ENCODE measurements at places on chromosomes 7 and 10.

DNA sequence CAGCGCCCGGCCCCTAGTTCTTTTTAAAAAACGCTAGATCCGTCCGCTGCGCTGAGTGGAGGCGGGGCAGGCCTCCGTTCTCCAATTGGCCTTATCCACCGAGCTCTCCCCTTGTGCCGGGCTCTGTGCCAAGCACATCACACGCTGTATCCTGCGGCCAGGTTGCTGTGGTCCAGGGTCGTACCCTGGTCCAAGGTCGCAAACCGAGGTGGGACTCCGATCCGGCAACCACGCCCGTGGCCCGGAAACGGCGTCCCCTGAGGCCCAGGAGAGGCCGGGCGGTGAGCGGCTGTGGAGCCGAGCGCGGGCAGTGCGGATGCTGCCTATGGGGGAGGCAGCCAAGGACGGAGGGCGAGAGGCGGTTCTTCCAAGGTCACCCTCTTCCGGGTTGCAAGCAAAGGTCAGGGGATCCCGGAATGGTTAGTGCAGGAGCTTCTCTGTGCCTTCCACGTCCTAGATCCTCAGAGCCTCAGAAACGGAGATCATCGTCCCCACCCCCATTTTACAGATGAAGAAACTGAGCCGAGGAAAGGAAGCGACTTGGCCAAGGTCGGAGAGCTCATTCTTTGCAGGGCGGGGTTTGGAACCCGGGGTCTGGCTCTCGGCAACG, 72.4 kb upstream of the LRRC4 start:
- no peak for DNase-seq

- DNase-seq: no peak
Measured at GRCh38 chr7:151181011-151181431, 6.0 kb downstream of the ASB10 start.

DNA sequence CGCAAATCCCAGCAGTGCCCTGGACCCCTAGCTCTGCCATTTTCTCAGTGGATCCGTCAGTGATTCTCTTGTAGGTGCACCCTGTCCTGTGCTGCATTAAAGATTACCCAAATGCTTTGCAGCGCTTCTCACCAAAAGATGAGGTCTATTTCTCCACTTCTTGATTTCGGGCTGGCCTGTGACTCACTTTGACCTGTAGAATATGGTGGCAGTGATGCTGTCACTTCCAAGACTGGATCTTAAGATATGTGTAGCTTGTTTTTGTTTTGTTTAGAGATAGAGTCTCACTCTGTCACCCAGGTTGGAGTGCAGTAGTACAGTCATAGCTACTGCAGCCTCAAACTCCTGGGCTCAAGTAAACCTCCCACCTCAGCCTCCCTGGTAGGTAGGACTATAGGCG, 37.0 kb upstream of the ZMIZ1 start:
- DNase-seq: no peak

GRCh38 chr7:132183781-132184380, 392.4 kb downstream of the PLXNA4 start:
- no peak for DNase-seq

- no peak for DNase-seq
Measured at GRCh38 chr7:130008941-130009847, 42.0 kb downstream of the ZC3HC1 start.

GRCh38 chr10:76883596-76883995, 754.0 kb downstream of the KCNMA1 start:
- no peak for DNase-seq

GRCh38 chr7:51289623-51290303, 26.8 kb downstream of the COBL start:
- DNase-seq: no peak

GRCh38 chr7:101941481-101942383, 124.3 kb downstream of the CUX1 start:
- no peak for DNase-seq

GRCh38 chr10:79344502-79345195, 2.6 kb upstream of the PPIF start:
- no peak for DNase-seq

- DNase-seq: no peak
Measured at GRCh38 chr7:45703911-45704682, 129.9 kb downstream of the ADCY1 start.

GRCh38 chr10:98795467-98795866, 348.7 kb upstream of the HPS1 start:
- no peak for DNase-seq

DNA sequence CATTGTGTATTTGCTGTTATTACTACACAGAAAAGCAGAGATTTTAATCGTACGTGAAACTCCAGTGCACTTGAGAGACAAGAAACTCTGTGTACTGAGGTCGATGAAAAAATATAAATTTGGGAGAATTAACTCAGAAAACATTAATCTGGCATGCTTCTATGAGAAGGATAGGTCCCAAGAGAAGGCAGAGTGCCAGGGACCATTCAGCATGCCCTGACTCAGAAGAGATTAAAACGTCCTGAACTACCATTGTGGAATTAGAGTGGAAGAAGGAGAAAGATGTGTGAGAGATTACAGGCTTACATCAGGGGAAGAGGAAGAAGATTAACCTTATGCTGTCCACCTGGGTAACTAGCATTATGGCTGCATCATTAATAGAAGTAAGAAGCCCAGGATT, 72.4 kb downstream of the REEP3 start:
- no peak for DNase-seq

DNA sequence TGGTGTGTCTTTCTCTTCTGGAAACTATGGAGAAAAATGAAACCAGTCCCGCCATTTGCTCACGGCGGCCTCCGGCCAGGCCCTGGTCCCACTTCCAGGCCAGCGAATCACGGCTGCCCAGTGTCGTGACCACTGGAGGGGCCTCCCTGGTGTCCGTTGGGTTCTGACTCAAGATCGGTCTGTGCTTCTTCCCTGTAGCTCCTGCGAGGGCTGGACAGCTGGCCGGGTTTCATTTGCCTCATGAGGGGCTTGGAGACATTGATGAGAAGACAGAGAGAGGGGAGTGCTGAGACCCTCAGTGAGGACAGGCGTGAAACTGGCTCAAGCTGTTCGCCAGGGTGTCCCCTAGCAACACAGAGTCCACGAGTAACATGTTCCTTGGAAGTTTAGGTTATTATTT, 108.6 kb downstream of the ADARB2 start:
- no peak for DNase-seq

GRCh38 chr10:132637477-132638129, 100.0 kb downstream of the INPP5A start:
- no peak for DNase-seq

DNA sequence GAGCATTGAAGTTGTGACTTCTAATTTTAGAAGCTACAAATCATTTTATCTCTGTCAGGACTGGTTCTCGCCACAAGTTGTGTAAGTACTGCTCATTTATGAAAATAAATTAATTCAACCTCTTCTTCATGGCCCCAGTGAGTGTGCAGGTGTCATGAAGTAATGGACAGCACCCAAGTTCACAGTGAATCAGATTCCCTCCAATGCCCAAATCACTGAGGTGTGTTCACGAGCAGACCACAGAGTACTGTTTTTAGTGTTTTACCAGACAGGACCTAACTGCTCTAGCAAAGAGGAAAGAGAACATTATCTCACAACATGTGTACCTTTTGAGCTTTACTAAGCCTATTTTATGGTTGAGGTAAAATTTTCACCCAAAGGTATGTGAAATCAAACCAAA, 980.0 kb downstream of the CNTNAP2 start:
- no peak for DNase-seq

GRCh38 chr7:44922351-44922694, 37.0 kb upstream of the PURB start:
- no peak for DNase-seq

GRCh38 chr10:87763086-87763861, 54.8 kb downstream of the ATAD1 start:
- DNase-seq: no peak

GRCh38 chr10:79088176-79088575, 19.4 kb downstream of the ZMIZ1 start:
- DNase-seq: no peak

DNA sequence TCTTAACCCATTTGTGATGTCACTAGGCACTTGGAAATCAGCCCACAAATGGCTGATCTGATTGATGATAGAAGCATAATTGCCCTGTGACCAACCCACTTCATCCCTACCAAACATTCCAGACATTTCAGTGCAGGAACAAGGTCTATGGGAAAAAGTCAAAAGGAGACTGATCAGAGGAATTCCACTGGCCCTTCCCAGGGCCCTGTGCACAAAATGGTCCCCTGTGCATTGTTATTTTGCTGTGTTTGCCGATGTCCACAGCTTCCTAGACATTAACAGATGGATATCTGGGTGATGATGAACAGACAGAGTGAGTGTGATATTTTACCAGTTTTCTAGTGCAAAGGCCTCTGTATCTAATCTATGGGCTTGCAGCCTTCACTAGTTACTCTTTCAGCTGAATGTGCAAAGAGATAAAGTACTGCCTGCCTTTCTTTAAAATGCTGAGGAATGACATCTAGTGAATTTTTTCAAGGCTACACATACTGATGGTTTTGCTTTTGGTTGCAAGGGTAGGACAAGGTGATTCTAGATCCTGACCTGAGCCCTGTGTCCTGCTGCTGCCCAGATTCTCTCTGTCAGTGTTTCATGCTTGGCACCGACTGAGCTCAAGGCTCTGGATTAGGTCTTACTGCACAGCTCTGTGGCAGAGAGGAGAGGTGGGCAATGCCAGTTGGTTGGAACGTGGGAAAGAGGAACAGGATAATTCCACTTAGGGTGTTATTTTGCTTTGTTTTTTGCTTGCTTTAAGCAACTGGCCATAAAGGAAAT, 55.4 kb downstream of the CALD1 start:
- no peak for DNase-seq

- no peak for DNase-seq
Measured at GRCh38 chr10:67211680-67212079, 285.8 kb downstream of the LRRTM3 start.

DNA sequence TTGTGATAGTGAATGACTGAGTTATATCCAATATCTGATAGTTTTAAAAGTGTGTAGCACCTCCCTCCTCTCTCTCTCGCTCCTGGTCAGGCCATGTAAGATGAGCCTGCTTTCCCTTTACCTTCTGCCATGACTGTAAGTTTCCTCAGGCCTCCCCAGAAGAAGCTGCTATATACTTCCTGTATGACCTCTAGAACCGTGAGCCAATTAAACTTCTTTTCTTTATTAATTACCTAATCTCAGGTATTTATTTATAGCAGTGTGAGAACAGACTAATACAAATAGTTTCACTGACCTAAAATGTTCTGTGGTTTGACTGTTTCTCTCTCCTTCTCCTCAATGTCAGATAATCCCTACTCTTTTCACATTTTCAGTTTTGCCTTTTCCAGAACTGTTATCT, 321.3 kb upstream of the MBL2 start:
- no peak for DNase-seq

DNA sequence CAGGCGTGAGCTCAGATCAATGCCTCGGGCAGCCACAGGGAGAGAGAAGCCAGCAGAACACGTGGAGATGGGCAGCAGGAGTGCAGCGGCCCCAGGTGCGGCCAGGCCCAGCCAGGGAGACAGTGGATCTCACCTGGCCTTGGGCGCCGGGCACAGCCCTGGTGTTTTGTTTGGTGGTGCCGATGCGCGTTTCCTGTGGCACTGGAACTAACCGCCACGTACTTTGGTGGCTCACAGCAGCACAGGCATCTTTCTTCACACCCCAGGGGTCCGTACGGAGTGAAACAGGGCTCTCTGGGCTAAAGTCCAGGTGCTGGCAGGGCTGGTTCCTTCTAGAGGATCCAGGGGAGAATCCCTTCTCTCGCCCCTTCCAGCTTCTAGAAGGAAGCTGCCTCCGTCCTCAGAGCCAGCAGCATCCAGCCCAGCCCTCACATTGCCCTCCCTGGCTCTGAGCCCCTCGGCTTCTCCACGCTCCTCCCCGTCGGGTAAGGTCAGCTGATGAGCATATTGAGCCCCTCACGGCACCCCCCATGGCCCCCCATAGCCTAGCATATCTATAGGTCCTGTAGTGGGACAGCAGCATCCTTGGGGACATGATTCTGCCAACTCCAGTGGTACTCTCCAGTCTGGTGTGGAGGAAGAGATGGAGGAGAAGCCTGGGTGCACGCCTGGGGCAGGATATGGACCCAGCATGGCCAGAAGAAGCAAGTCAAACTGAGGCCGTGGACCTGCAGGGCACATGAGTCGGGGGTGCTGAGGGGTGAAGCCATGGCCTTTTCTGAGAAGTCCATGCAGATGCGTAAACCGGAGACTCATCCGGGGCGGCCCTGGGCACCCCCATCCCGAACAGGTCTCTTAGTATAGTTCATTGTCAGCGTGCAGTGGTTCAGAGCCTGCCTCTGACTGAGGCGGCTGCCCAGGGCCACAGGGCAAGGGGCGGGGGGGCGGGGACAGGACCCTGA, 43.4 kb upstream of the PPP2R2D start:
- no peak for DNase-seq

DNA sequence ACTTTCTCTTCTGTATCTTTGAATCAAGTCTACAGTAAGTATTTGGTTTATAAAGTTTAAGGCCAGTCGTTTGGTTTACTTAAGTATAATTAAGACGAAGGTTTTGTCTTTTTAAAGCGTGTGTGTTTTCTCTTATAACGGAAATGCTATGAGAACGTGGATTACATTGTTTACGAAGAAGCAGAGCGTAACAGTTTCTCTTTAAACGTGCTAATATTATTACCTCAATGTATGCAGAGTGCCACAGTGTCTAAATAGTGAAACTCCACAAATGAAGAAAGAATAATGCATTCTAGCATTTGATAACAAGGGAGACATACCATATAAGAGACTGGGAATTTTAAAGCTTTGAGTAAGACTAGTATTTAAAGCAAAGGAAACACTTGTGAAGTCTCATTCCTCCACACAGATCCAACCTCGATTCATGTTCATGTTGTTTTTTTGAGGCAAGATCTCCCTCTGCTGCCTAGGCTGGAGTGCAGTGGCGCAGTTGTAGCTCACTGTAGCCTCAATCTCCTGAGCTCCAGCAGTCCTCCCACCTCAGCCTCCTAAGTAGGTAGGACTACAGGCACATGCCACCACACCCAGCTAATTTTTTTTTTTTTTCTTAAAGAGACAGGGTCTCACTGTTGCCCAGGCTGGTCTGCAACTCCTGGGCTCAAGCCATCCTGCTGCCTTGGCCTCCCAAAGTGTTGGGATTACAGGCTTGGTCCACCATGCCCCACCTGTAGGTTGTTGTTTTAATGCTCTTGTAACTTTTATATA, 75.1 kb downstream of the ANKRD61 start:
- peak; percentile 10 for DNase-seq

Measured in activated T-helper 1 cell treated with Interleukin-2 at 50 U/mL for 16 hours (primary cell).